ENCODE measurements at places on chromosomes 11 and 22.
A peak's percentile ranks its signal among the peaks of the same experiment; 100 is the strongest.

DNA sequence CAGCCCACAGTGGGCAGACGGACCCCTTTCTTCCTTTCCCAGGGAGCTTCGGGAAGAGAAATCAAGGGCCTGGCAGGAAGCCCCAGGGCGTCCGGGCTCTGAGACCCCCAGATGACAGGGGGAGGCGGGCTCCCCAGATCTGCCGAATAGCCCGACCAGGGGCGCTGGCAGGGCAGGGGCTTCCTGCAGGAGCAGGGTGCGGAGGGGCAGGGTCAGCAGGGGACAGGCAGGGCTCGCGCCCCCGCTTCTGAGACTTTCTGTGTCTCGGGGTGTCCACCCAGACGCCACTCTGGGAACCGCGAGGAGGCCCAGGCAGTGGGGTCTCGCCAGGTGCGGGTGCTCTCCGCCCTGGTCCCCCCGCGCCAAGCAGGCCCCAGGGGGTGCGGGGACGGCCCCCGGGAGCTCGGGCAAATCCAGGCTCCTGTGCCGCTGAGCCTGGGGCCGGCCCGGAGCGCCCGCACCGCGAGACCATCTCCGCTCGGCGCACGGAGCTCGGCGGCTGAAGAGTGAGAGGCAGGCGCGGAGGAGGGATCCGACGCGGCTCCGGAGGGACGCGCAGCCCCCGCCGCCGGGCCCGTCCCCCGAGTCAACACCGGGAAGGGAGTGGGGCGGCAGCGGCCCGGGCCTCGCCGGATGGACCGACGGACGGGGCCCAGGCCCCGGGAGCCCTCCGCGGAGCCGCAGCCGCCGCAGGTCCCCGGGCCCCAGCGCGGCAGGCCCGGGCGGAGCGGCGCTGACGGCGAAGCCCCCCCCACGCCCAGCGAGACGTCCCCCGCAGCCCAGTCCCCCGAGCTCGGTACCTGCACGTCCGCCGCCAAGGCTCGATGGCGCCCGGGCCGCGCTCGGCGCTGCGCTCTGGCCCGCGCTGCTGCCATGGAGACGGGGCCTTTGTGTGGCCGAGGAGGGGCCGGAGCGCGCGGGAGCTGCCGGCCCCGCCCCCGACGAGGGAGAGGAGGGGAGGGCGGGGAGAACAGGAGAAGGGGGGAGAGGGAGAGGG lies at the start of gene PLXNB2:
Gene PLXNB2, minus strand, starts transcription at position 894 of the 997 bp plus-strand sequence. CDS start 17,062 bp downstream, outside the sequence.
- DNase-seq = peak; percentile 95

DNA sequence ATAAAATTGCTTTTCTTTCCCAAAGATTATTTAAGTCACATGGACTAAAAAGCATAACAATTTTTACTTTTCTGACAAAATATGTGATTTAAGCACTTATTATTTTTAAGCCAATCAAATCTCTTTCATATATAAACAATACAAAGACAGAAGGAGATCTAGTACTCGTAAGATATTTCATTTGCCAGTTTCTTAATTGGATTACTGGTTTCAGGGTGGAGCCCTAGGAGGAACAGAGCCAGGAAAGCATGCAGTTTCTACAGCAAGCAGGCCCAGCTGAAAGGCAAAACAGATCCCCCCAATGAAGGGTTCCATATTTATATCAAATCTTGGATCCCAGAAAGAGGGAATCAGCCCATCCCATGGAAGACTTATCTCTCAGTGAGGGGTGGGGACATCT lies 177.0 kb downstream of the KIF18A start:
- DNase-seq = no peak

DNA sequence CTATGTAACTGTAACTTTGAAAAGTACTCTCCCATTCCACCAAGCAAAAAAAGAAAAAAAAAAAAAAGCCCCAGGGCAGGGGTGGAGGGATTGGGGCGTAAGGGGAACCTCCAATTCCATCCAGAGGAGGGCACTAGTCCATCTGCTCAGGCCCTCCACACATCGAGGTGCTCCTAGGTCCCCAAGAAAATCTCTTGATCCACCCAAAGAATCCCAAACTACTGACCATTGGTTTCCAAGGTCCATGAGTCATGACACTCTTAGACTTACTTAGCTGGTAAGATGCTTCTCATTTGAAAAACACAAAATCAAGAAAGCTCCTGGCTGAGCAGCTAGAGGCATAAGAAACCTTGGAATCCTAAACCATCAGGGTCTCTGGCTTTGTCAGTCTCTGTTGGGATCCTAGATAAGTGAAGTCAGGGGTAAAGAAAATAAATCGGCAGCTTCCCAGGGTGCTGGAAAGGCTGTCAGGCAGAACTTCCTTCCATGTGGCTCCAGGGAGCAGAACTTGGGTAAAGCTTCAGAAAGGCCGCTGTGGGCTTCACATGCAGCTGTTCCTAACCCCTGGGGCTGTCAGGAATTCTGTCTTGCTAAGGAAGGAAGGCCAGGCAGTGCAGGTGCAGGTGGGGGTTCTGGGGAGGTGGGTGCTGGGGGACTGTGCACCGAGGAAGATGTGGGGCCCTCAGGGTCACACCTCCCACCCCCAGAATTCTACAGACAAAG lies 49.4 kb upstream of the ADA2 start:
- no peak for DNase-seq

DNA sequence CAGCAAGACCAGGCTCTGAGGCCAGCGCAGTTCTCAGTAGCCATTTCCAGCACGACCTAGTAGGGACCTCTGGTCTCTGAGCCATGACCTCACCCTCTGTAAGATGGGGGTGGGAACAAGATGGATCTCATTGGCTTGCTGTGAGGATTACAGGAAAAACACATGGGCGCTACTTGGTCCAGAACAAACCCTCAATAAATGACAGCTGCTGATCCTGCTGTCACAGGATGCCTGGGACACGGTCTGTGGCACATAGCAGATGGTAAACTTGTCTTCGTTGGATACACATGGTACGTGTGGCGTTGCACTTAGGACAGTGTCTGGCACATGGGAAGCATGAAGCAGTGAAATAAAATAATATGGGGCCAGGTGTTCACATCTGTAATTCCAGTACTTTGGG lies 4.5 kb upstream of the KCTD17 start:
- DNase-seq = no peak

- peak; percentile 9 for DNase-seq
Observed at GRCh38 chr11:120425527-120425926, 86.0 kb upstream of the GRIK4 start.

- no peak for DNase-seq
Observed at GRCh38 chr11:1592628-1593027, 5.5 kb downstream of the KRTAP5-2 start.

DNA sequence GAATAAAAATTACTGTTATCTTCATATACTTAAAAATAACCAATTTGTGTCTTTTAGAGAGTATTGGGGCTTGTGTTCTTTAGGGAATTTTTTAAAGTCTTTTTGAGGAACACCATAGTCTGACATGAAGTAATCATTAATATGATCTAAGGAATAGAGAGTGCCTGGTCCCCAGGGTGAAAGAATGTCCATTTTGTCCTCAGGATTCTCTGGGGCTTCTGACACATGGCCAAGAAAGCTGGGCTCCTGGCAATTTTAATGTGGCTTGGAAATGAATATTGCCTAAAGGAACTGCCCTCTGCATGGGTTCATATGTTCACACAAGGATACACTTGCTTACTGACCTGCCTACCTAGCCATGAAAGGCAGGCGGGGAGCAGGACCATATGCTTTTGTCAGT lies 33.7 kb downstream of the NF2 start:
- no peak for DNase-seq

- DNase-seq = no peak
Observed at GRCh38 chr22:40571887-40572286, 64.6 kb downstream of the MRTFA start.

DNA sequence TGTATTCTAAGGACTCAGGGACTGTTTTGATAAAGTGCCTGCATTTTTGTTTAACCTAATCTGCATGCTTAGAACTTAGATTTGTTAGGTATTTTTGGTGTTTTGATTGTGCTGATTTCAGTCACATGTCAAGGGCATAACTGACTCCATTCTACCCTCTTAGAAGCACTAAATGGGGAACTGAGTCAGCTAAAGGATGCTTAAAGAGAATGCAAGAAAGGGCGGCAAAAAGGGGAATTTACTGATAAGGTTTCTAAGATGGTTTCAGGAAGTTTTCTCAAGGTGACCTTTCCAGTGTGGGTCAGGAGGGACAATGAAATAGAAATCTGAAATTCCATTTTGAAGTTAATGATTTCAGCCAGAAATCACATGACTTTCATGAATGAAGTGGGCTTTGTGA lies 43.0 kb downstream of the MMP20 start:
- no peak for DNase-seq

Measured in GM20000 (cell line).